ENCODE measurements at places on chromosomes 2 and 18.

GRCh38 chr18:12703664-12704063 lies 822 bp downstream of the PSMG2 start:
- no peak for DNase-seq

DNA sequence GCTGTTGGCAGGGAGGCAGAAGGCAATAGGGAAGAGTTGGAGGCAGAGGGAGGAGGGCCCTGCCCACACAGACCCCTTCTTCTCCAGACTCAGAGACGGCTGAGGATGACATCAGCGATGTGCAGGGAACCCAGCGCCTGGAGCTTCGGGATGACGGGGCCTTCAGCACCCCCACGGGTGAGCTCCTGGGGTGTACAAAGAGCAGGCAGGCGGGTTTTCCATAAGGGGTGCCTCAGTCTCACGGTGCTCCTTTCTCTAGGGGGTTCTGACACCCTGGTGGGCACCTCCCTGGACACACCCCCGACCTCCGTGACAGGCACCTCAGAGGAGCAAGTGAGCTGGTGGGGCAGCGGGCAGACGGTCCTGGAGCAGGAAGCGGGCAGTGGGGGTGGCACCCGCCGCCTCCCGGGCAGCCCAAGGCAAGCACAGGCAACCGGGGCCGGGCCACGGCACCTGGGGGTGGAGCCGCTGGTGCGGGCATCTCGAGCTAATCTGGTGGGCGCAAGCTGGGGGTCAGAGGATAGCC lies 10.0 kb downstream of the SPEG start:
- DNase-seq: no peak

DNA sequence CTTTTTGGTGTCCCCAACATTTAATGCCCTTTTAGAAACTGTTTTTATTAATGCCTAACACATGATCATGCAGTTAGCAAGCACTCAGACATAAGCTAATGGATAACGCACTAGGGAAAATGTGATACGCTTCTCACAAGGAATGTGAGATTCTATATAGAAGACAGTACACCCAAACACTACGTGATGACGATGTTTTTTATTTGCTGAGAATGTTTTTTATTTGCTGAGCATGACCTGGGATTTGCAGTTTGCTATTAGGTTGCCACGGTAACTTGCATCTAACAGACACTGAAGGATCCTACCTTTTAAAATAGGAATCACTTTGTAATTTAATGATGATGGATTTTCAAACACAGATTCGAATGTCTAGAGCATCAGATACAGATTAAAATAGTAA lies 4.9 kb downstream of the SMC6 start:
- no peak for DNase-seq

DNA sequence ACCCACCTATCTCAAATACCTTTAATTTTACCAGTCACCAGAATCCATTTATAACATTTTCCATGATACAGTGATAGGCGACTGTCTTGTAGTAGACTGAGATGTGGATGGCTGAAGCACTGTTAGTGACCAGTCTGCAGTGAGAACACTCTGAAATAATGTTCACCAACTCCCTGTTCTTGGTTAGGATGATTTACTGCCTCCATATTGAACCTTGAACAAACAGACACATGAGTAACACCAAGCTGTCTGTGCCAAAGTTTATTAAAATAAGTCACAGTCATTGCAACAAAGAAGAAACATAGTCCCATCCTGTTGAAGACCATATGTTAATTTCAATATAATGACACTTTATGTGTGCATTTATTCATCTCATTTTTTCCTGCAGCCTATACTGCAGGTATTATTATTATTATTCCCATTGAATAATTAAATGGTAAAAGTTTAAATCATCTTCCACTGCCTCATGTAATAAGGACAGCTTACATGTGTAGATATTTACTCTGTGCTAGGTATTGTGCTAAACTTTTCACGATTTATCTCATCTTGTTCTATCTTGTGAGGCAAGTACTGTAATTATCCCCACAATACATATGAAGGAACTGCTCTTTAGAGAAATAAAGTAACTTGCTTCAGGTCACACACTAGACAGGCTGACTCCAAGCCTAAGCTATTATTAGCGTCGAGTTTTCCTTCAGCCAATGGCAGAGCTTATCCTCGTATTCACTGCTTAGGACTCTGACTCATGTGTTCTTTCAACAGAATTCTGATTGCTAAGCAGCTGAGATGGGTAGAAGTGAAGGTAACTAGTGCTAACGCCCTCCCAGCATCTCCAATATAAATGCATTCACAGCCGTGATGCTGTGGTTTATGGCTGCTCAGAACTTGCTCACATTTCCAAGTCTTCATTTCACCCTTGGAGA lies 62.5 kb downstream of the ONECUT2 start:
- DNase-seq: no peak

DNA sequence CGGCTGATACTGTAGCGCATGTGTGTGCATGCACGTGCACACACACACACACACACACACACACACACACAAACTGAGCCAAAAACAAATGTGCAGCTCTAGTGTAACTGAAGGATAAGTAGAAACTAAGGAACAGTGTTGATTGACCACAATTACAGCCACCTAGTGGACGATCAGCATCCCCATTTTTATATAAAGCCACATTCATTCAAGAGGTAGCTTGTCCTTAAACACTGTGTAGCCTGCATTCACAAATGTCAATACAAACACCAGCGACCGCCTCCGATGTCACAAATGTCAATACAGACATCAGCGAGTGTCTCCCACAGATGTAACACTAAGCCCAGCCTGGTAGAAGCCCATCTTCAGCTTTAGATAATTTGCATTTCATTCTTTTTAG lies 167.4 kb downstream of the PTGR3 start:
- DNase-seq: no peak

DNA sequence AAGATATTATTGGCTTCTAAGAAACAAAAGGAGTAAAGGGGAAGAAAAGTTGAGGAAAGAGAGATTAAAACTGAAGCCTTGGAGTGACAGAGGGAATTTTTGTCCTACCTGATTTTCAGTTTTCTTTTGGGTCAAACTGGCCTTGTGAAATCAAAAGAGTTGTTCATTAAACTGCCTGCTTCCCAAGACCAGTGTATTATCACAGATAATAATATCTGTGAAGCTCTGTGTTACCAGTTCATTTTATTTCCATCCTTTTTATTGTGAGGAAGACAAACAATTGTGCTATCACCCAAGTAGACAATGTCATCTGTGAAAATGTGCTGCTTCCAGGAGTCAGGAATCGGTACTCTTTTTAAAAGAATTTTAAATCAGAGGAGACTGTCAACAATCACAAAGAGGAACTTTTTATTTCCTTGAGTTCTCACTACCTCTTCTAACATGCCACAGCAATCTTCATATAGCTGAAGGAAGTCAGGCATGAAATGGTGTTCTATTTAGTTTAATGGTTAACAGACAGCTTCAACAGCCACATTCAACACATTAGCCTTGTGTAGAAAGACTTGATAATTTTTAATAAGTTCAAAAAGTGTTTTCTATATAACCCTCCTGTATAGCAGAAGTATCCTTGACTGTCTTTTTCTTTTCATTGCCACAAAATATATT lies 554.8 kb downstream of the PIK3C3 start:
- no peak for DNase-seq

GRCh38 chr18:28201056-28201455 lies 24.1 kb upstream of the CDH2 start:
- DNase-seq: no peak

GRCh38 chr2:15311201-15311907 lies 249.8 kb downstream of the NBAS start:
- DNase-seq: no peak

GRCh38 chr18:435940-436339 lies 64.6 kb downstream of the COLEC12 start:
- DNase-seq: no peak

GRCh38 chr2:95075440-95076132 lies 46.0 kb downstream of the MRPS5 start:
- DNase-seq: no peak

DNA sequence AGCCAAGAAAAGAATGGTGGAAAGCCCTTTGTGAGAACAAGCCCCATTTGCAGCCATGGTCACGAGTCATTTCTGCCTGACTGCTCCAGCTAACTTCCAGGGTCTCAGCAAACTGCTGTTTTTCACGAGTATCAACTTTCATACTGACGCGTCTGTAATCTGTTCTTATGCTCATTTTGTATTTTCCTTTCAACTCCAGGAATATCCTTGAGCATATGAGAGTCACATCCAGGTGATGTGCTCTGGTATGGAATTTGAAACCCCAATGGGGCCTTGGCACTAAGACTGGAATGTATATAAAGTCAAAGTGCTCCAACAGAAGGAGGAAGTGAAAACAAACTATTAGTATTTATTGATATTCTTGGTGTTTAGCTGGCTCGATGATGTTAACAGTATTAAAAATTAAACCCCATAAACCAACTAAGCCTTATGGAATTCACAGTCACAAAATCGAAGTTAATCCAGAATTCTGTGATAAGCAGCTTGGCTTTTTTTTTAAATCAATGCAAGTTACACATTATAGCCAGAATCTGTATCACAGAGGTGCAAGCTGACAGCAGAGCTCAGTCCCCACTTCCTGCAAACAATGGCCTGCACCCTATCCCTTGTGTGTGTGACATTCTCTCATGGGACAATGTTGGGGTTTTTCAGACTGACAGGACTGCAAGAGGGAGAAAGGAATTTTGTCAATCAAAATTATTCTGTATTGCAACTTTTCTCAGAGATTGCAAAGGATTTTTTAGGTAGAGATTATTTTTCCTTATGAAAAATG lies 26.1 kb downstream of the SLC14A1 start:
- no peak for DNase-seq

Data from NCI-H1105 (cell line).